Naive B cell (primary cell): ENCODE measurements at places on chromosomes 3 and 15.

GRCh38 chr3:109050591-109051167, 67.3 kb downstream of the MORC1 start:
- DNase-seq: peak; percentile 5

DNA sequence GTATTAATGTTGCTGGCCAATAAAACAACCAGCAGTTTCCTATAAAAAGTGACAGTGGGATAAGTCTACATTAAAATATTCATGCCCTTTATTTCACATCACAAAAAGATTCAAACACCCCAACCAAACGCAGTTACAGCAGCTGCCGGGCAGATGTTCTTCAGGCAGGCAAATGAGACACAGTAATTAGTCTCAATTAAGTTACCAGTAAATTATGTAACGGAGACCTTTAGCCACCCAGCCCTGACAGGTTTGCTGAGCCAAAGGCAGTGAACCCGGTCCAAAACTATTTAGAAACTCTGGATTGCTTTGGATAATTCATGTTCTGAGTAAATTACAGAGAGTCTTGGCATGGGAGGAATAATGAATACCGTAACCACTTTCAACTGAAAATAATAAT, 289.2 kb upstream of the LYSMD4 start:
- no peak for DNase-seq

DNA sequence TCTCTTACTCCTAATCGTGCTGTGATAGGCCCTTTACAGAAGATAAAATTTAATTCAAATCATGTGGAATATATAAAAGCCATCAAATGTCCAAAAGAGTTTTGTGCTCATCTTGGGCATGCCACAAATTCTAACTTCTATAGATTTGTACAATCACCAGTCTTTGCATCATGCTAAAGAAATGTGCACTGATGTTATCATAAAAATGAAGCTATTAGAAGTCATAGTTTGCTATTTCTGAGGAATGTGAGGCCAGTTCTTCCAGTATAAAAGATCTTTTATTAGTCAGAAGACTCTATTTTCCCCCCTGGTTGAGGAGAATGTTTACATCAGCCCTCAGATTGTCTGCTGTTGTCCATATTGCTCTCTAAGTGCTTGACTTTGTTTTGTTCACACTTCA, 2.1 kb upstream of the ANXA2 start:
- DNase-seq: no peak

- DNase-seq: no peak
Measured at GRCh38 chr3:115551016-115551415, 72.3 kb upstream of the GAP43 start.

GRCh38 chr3:48679411-48680391, 6.0 kb downstream of the NCKIPSD start:
- peak; percentile 42 for DNase-seq

DNA sequence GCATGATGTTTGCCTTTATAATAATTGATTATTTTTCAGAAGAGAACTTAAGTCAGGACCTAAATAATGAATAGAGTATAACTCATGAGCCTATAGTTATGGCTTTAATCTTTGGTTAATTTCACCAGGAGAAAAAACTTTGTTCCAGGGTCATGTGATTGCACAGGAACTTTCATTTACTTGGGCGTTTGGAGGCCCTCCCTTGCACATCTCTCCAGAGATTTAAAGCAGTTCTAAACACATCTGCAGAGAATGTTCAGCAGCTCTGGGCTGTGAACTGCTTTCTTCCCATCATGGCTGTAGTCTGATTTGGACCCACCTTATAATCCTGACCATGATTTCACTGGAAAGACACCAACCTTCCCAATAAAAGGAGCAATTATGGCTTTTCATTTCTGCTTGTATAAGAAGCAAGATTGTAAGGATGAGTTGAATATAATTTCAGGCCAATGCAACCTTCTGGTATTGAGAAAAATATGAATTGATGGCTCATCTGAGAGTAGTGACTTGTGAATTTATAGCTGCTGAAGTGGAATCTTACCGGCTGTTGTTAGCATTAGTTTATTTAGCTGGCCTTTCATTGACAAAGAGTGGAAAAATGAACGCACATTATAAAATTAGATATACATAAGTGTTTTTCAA, 80.9 kb upstream of the PRTG start:
- DNase-seq: no peak

GRCh38 chr15:101213147-101213546, 38.7 kb downstream of the CHSY1 start:
- DNase-seq: no peak

DNA sequence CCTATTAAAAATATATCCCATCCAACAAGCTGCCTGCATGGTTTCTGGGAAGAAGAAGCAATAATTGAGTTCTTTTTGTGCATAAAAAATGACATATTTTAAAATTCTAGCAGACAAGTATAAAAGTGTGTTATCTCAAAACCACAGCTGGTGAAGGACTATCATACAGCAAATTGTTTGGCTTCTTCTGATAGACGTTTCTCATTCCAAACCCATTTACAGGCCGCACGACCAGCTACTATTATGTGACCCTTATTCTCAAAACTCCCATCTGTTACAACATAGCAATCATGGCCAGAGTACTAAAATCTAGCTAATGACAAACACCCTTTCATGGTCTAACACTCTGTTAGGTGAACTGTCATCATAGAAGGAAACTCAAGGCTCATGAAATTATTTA, 21.7 kb downstream of the ETFA start:
- DNase-seq: no peak

DNA sequence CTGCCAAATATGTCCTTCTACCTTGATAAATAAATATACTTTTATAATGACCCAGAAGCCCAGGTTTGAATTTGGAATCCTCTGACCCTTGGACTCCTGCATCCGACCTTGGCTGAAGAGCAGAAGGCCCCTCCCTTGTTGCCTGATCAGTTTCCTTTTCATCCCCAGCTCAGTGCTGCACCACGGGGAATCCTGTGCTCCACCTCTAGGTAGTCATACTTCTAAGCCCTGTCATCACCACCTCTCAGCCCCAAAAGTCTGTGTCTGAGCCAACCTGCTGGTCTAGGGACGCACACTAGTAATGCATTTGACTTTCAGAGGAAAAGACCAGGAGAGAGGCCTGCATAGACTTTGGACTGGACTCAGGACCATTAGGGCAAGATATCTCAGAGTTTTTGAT, 310.6 kb downstream of the NLGN1 start:
- no peak for DNase-seq

GRCh38 chr3:49940667-49941249, 808 bp downstream of the RBM6 start:
- no peak for DNase-seq

GRCh38 chr3:174358252-174358651, 500.9 kb upstream of the NAALADL2 start:
- no peak for DNase-seq

GRCh38 chr3:128190501-128190900, 37.2 kb downstream of the EEFSEC start:
- no peak for DNase-seq

DNA sequence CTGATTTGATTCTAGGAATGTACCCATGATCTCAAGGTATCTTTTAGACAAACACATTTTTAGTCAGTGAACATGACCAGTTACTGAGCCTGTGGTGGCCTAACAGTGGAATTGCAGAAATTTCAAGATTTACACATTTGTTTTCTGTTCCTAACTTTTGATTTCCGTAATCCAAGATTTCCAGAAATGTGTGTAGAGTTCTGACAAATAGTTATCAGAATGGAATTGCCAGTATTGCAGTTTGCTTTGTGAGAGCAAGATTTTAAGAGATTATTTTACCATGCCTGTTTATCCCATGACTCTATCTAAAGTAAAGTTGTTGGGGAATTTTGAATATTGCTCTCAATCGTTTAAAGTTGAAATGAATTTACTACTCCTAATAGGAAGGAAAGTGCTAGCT, 11.7 kb upstream of the UTS2B start:
- DNase-seq: no peak

- no peak for DNase-seq
Measured at GRCh38 chr15:31974154-31974794, 56.0 kb upstream of the CHRNA7 start.

GRCh38 chr3:148975248-148975647, 16.1 kb upstream of the GYG1 start:
- DNase-seq: no peak

DNA sequence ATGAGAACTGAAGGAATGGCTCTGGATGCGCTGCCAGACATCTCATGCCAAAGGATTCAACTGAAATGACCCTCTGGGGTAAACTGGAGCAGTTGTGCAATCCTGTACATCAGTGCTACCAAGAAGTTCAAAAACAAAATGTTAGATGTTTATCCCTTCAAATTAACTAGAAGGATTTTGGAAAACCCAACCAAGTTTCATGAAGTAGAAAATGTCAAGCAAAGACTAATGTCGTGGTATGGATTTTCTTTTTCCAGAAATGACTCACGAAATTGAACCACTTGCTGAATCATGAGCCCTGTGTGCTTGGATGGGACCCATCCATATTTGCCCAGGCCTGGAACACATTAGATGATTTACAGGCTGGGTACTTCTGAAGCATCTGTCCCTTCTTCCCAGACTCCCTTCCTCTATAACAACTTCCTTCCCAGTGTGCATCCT, 101.6 kb downstream of the LRTM1 start:
- DNase-seq: no peak

DNA sequence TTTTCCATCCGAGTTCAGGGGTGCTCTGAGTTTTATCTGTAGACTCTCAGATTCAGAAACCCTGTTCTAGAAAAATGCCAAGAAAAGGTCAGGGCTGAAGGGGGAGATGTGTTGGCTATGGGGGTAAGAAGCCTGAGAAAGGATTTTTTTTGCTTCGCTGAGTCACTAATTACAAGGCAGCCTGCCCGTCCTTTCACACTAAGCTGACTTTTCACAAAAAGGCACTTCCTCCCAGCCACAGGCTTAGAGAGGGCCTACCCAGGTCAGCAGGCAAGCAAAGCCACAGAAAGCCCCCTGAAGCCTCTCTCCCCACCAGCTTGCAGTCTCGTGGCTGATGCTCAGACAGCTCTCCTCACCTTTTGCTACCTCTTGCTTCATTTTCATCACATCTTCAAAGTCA, 192.6 kb upstream of the PRICKLE2 start:
- no peak for DNase-seq

DNA sequence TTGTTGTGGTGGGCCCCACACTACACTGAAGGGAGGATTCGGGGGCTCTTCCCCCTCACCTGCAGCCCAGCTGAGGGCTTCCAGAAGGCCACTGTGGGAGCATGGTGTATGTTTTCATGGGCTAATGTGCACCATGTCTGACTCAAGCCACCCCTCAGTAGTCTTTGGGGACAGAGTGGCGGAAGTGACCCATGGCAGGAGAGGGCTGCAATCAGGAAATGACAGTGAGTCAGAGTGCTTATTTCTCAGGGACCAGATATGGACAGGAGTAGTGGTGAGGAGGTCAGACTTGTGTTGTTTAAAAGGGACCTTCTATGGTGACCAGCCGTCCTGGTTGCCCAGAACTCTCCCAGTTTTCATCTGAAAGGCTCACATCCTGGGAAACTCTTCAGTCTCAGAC, 32.8 kb upstream of the SLC9A9 start:
- no peak for DNase-seq

DNA sequence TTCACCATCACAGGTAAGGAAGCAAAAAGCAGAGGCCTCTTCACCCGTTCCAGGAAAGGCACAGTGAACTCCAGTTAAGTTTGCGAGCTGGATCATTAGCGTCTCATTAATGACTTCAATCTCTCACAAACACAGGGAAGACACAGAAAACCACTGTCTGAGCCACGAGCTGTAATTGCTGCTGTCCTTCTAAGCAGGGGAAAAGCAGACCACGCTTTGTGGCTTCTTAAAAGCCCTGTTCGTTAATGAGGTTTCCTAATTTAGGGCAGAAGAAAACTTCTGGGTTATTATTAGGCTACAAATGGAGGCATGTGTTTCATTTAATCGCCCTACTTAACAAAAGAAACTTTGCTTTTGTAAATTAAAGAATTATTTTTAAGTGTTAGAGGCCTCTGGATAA, 50.6 kb upstream of the FAM174B start:
- no peak for DNase-seq

- no peak for DNase-seq
Measured at GRCh38 chr15:76035593-76035992, 23.4 kb upstream of the NRG4 start.

DNA sequence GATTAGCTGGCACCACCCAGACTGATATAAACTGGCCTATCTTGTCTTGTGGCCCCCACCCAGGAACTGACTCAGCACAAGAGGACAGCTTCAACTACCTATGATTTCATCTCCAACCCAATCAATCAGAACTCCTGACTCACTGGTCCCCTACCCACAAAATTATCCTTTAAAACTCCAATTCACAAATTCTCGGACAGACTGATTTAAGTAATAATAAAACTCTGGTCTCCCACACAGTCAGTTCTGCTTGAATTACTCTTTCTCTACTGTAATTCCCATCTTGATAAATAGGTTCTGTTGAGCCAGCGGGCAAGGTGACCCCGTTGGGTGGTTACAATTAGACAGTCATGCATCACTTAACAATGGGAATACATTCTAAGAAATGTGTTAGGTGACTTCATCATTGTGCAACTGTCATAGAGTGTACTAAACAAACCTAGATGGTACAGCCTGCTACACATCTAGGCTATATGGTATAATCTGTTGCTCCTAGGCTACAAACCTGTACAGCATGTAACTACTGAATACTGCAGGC, 48.1 kb upstream of the MAP4 start:
- DNase-seq: no peak
